Activated T-helper 1 cell treated with Interleukin-2 at 50 U/mL for 16 hours (primary cell): ENCODE measurements at places on chromosomes 16 and 17.

- peak; percentile 26 for DNase-seq
Measured at GRCh38 chr16:70737377-70738082, 51.7 kb upstream of the MTSS2 start.

- DNase-seq, result no peak
Measured at GRCh38 chr17:57401556-57402488, 145.5 kb downstream of the MSI2 start.

- no peak for DNase-seq
Measured at GRCh38 chr16:2260250-2260649, 7.7 kb downstream of the RNPS1 start.

DNA sequence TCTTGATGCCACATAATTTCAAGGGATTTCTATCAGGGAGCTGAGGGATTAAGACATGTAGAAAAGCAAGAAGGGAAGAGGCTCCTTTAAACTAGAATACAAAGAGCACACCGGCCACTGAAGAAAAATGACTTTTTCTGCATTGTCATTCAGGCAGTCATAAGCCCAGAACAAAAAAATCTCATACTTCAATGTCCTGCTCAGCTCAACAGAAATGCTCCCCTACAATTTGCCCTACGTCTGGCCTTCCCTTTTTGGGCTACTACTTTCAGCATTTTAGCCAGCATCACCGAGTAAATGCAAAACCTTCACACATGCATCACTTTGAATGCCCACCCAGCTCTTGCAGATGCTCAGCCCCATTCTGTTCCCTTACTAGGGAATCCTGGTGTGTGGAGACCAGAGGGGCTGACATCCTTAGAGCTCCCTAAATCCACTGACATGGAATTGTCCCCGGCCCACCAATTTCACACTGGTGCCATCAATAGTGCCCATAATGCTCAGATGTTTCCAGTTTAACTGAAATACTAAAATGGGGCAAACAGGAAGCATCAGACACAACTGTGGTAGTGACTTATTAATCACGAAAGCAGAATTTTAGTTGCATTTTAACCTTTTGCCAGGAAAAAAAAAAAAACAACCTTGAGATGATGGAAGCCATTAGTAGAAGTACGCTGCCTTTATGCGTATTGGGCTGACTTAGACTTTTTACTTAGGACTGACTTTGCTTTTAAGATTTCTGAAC, 2.7 kb downstream of the MAP3K14 start:
- DNase-seq, result no peak

GRCh38 chr17:10041916-10042588, 137.0 kb upstream of the RCVRN start:
- DNase-seq, result no peak

DNA sequence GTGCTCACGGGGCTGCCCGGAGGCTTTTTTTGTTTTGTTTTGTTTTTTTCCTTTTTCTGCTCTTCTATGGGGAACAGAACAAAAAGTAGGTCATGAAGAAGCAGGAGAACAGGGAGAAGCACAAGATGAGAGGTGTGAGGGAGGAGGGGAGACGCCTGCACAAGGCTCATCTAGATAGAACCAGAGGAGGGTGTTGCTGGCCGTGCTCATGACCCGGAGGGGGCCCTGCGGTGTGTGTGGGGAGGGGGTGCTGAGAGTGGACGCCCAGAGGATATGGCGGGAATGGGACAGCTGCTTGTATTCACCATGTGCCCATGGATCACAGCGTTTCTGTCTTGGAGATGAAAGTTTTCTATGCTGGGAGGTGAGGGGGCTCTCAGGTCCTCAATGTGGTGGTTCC, 183.7 kb downstream of the FOXL1 start:
- DNase-seq, result no peak

DNA sequence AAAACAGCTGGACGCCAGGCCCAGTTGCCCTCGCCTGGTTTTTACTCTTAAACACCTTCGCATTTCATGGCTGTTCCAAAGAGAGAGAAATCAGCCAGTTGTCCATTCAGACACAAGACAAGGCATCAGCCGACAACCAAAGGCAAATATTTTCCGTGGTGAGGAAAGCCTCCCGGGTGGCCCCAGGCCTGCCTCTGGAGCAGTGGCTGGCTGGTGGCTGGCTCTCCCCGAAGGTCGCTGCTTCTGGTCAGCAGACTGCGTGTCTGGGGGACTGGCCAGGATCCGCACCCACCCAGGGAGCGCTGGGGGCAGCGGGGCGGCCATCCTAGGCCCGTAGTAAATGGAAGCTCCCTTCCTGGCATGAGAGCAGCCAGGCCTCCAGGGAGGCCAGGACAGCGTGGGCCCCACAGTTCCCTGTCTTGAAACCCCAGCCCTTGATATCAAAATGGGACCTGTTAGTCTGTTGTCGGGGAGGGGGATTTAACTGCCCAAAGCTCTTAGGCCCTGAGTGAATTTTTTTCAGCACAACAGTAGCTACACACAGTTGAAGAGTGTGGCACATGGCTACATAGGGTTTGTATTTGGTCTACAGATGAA, 57.7 kb downstream of the SREBF1 start:
- no peak for DNase-seq

GRCh38 chr17:63376949-63377348, 69.2 kb downstream of the CYB561 start:
- no peak for DNase-seq

DNA sequence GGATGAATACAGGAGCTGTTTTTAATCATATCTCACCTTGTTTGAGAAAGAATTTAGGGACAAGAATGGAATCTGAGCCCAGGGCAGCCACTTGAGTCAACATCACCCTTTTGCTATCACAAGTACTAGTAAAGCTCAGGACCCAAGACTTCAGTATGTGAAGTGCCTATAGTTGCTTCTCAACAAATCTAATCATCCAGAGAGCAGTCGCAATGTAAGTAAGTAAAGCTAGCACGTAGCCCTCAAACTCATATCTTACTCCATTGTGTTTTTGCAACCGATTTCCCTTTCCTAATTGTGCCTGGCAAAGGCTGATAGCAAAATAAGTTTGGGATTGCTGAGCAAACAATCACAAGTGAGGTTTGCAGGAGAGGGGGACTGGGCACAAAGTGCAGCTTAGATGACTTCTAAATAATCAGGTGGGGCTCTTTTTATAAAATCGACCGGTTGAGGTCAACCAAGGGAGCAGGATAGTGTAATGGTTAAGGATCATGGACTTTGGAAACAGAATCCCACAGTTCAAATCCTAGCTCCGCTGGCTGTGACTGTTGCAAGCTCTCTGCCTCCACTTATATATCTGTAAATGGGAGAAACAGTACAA, 13.0 kb downstream of the TOB1 start:
- DNase-seq, result no peak

GRCh38 chr16:53844804-53845203, 140.8 kb downstream of the FTO start:
- DNase-seq, result no peak

- DNase-seq, result no peak
Measured at GRCh38 chr16:47213761-47214440, 70.2 kb upstream of the NETO2 start.

DNA sequence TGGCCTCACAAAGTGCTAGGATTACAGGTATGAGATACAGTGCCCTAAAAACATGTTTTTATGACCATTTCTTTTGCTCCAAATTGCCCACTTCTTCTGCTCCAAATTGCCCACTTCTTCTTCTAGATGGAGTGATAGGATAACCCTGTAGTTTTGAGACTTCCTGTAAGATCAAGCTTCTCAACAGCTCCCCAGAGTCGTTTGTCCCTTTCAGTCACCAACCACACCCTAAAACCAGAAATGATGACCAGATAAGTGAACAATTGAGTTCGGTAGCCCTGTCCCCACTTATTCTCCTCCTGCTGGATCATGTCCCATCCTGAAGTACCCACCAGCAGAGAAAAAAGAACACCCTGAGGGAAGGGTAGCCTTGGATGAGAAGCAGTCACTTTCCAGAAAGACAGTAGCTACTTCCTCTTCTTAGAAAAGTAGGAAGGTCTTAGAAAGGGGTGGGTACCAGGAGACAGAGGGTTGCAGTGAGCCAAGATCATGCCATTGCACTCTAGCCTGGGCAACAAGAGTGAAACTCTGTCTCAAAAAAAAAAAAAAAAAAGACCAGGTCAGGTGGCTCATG, 2.5 kb downstream of the ODAD4 start:
- DNase-seq, result no peak

DNA sequence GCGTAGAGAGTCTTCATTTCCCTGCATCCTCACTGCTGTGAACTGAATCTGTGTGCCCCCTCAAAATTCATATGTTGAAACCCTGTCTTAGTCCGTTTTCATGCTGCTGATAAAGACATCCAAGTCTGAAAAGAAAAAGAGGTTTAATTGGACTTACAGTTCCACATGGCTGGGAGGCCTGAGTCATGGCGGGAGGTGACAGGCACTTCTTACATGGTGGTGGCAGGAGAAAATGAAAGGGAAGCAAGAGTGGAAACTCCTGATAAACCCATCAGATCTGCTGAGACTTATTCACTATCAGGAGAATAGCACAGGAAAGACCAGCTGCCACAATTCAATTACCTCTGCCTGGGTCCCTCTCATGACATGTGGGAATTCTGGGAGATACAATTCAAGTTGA, 3.1 kb upstream of the CCDC42 start:
- no peak for DNase-seq

GRCh38 chr17:2369039-2369438, 31.7 kb downstream of the SGSM2 start:
- DNase-seq, result no peak

DNA sequence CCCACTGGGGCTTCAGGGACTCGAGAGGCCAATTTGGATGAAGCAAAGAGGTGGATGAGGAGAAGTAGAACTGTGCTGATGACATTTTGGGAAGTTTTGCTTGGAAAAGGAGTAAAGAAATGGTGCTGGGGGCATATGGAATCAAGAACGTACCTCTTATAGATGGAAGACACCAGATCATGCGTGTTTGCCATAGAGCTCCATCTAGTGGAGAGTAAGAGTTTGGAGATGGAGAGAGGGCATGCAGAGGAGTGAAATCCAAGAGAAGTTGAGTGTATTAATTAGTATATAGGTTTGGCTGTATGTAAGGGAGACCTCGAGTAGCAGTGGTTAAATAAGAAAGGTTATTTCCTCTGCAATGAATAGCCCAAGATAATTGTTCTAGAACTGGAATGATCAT, 56.0 kb downstream of the SHISA6 start:
- no peak for DNase-seq

DNA sequence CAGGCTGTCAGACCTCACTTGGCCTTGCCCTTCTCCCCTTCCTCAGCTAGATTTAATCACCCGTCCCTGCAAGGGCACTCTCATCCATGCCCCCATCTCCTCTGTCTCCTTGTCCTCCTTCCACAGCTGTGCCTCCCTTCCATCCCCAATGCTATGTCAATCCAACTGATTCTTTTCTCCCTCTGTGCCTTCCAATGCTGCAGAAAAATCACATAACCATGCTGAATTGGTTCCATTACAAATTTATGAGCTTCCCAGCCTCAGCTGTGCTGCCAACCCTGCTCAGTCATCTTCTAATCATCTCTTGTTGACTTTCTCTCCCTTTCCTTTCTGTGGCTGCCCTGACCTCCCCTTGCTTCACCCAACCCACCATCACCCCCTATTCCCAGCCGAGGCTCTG, 56.3 kb upstream of the PIRT start:
- DNase-seq, result no peak

DNA sequence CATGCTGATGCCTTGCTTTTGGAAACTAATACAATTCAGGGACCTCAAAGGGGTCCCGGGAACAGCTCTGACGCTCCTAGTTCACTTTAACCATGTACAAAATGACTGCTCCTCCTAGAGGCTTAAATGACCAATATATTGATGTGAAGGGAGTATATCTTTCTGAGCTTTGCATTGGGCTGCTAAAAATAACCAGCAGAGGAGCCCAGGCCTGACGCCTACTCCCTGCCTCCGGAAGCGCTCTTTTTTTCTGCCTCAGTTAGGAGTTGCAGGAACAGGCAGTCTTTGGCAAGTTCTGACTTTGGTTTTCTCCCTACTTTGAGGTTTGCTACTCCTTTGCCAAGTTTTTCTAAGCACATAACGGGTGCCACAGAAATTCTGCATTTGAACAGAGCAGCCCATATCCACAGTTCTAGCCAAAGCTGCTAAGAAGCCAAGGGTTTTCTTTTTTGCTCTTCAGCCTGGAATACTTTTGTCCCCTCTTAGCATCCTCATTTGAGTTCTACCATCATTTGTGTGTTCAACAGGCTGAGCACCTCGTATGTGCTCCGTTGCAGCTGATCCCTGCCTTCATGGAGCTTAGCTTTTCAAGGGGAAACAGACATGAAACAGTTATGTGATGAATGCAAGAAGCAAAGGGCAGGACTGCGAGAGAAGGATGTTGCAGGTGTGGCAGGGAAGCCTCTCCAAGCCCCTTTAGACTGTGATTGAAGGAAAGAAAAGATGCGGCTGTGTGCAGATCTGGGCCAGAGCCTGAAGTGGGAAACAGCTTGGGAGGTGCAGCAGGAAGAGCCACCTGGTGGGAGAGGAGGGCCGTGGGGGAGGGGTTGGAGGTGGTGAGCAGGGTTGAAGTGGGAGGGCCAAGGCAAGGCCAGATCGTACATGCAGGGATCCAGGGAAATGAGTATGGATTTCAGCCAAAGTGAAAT, 2.8 kb upstream of the NAGPA start:
- no peak for DNase-seq

GRCh38 chr17:79651761-79652160, 40.9 kb upstream of the RBFOX3 start:
- no peak for DNase-seq

- DNase-seq, result no peak
Measured at GRCh38 chr17:82330322-82331239, 3.0 kb downstream of the SECTM1 start.

DNA sequence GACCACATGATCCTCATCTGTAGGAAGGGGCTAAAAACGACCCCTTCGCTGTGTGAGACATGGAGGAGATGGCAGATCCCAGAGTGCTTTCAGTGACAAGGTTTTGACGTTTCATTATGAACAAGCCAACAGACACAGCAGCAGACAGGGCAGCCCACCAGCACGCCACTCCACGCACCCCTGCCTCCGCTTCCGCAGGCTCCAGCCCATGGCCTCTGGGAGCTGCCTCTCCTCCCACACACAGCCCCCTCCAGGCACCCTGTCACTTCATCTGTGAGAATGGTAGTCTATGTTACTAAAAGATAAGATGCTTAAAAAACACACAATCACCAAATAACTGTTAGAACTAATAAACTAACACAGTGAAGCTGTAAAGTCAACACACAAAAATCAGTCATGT, 12.3 kb upstream of the ADCY7 start:
- DNase-seq, result no peak
